Activated CD8-positive, alpha-beta T cell treated with anti-CD3 and anti-CD28 coated beads, Interleukin-2, amount 10 ng/mL, durations not matched to agents 7 days and 5 days (primary cell): ENCODE measurements at places on chromosomes 16 and 17. TPM values are rescaled to one million over a fixed set of nuclear protein-coding genes. Genes with fewer than 3 reads are reported as not detected.
A peak's percentile ranks its signal among the peaks of the same experiment; 100 is the strongest.

DNA sequence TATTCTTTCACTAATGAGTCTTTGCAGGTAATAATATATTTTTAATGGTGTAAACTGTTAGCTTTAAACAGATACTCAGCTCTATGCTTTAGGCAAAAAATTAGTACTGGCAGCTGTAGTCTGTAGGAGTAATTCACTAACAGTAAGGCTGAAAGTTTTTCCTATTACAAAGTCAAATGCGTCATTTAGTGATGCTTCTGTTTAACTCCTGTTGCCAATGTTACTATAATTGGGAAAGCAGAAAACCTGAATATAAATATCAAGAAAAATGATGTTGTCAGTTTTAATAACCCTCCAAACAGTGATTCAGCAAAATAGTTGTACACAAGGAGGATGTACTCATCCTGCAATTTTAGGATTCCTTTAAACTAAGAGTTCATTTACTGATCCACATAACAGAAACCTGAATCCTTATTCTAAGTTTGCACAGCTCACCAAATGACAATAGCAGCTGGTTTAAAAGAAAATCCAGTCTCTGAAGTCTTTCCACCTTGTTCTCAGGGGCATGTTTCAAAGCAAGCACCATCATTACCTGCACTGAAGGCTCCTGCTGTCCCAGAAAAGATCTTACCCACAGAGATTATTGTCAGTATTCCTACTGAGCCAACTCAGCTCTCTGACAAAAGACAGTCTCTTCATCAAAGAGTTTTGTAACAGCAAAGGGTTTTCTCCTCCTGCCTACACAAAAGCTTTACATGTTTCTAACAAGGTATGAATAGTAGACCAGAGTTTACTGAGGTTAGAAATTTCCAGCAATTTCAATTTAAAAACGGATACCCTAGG, 4.2 kb downstream of the CDR2 start:
- DNase-seq, result no peak

- DNase-seq, result no peak
Measured at GRCh38 chr16:53370827-53371226, 63.4 kb upstream of the RBL2 start.

The KCNJ18 gene
- not detected for total RNA-seq

The TMEM235 gene
- total RNA-seq, result not detected

- peak; percentile 63 for DNase-seq
Measured at GRCh38 chr17:35089586-35090296, 26.2 kb upstream of the RFFL start.

- DNase-seq, result no peak
Measured at GRCh38 chr17:50459756-50460155, 8.9 kb downstream of the CHAD start.

- DNase-seq, result no peak
Measured at GRCh38 chr17:38620551-38621277, 15.0 kb upstream of the SRCIN1 start.

- DNase-seq, result no peak
Measured at GRCh38 chr17:72184805-72185204, 64.0 kb downstream of the SOX9 start.

DNA sequence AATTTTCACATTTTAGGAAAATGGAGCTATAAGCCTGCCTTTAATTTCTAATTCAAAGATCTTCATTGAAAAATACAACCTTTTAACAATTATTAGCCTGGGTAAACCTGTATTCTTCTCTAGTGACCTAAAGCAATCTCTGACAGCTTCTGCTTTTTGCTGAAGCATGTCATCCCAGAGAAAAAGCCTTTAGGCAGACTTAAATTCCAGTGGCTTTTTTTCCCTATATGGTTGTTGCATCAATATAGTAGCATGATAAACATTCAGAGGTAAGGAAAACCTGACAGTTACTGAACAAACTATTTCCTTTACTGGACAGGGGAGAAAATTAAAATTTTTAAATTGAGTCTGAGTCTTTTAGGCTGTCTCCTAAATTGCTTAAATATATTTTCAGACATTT, 7.8 kb upstream of the EVI2A start:
- no peak for DNase-seq

GRCh38 chr17:17541640-17542001, 45.4 kb upstream of the RASD1 start:
- DNase-seq, result no peak

GRCh38 chr17:39962642-39963220, at the start of gene GSDMA:
TSS of gene GSDMA (plus strand) at chr17:39963004. CDS start at chr17:39965688, 2,684 bp downstream.
- DNase-seq, result no peak

The CALCOCO2 gene
- 167 TPM for total RNA-seq

GRCh38 chr17:78497115-78497540, 80.1 kb downstream of the DNAH17 start:
- DNase-seq, result peak; percentile 67

The CHP2 gene
- total RNA-seq, result not detected

The TAT gene
- total RNA-seq, result not detected

DNA sequence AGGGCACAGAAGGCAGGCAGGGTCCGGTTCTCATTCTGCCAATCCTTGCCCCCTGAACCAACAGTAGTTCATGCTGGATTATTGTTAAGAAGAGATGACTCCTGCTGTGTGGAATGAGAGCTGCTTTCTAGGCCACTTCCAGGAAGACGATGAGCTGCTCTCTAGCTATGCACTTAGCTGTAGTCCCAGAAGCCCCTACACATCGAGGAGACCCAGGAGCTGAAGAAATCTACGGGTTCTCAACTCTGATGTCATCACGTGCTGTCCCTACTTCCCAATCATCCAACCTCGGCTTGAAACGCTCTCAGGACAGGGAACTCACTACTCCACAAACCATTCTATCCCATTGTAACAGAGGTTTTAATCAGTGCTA, 29.0 kb upstream of the EMP2 start:
- DNase-seq, result no peak

GRCh38 chr17:18377437-18378204, at the start of gene EVPLL:
TSS of gene EVPLL (plus strand) at chr17:18377778. CDS start at chr17:18380938, 3,160 bp downstream.
- DNase-seq, result no peak

The NKD1 gene
- total RNA-seq, result 0.26 TPM

GRCh38 chr16:11639925-11640899, 28.0 kb upstream of the SNN start:
- no peak for DNase-seq

GRCh38 chr17:4594931-4595684, 10.8 kb downstream of the SMTNL2 start:
- peak; percentile 70 for DNase-seq

- DNase-seq, result no peak
Measured at GRCh38 chr16:72604375-72604774, 432.4 kb upstream of the PMFBP1 start.

DNA sequence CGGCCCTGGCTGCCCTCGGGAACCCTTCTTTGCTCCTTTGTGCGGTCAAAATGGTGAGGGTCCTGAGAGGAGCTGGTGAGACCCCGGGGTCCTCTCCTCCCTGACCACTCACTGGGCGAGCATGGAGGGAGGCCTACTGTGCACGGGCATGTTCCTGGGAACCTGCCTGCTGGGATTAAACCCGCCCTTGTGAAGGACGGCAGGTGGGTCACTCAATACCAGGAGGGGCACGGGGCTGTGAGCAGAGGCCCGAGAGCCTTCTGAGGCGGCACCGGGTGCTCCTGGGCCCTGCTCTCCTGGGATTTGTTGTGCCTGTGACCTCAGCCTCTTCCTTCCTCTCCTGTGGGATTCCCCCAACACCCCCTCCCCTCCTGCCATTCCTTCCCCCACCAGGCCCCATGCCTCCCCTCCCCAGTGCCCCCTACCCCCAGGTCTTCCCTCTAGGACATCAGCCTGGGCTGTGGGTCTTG, 19.7 kb downstream of the METRNL start:
- no peak for DNase-seq

The GINS2 gene
- 51.3 TPM for total RNA-seq

- DNase-seq, result no peak
Measured at GRCh38 chr16:12295395-12295794, 318.9 kb downstream of the SNX29 start.

GRCh38 chr17:9419932-9420453, 155.6 kb downstream of the STX8 start:
- no peak for DNase-seq

- peak; percentile 75 for DNase-seq
Measured at GRCh38 chr17:76145231-76146052, 4.4 kb upstream of the FOXJ1 start.

The BAIAP2 gene
- total RNA-seq, result 5.8 TPM

- DNase-seq, result no peak
Measured at GRCh38 chr16:84517366-84517765, 12.9 kb upstream of the MEAK7 start.

The ATP5PD gene
- 232 TPM for total RNA-seq

The KRT15 gene
- total RNA-seq, result not detected

The NOD2 gene
- 1.7 TPM for total RNA-seq

The XAF1 gene
- total RNA-seq, result 298 TPM

DNA sequence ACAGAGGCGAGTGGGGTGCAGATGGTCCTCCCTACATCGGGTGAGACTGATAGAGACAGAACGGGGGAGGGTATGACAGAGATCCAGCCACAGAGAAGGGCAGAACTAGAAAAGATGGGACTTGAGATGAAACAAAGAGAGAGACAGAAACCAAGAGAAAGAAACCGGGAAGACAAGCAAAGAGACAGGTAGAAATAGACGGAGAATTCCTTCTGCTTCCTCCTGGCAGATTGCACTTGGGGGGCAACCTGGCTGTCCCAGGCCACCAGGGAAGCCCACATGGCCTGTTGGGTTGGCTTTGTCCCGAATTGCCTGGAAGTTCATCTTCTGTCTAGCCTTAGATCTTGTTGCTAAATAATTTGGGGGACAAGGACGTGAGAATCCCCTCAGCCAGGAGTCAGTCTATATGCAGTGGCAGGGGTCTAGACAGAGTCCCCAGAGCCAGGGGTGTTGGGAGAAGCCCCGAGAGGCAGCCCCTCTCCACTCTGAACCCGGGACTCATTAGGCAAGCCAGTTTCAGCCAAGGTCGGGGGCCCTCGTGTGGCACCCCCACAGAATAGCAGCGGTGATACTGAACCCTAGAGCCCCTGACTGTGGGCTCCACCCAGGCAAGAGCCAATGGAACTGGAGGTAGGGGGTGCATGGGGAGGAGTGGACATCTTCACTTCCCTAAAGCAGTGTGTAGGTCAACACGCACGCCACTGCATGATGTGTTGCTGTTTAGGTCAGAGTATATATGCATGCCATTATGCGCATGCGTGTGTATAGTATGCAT, 627 bp upstream of the TSPOAP1 start:
- peak; percentile 90 for DNase-seq

The SLC5A2 gene
- not detected for total RNA-seq

The SLC47A1 gene
- total RNA-seq, result not detected

DNA sequence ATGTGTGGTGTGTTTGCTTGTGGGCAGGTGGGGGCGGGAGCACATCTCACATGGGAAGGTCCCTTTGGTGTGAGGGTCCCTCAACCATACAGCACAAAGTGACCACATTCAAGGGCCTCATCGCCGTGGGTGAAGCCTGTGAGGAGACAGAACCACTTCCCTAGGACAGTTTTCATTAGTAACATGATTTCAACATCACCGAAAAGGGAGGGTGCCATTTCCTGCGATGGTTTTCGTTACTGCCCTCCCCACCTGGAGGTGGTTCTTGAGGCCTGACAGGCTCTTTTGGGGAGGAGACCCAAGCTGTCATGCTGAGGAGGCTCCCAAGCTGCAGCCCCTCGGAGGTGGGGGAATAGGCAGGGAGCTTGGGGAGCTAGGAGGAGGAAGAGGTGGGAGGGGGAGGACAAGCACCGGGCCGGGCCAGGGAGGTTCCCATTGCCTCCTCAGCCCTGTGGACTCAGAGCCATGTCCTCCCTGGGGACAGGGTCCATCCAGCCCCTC, 9.5 kb downstream of the CD300LB start:
- no peak for DNase-seq

GRCh38 chr17:53588317-53588716, 234.4 kb upstream of the KIF2B start:
- DNase-seq, result no peak

GRCh38 chr17:8392274-8392673, 5.4 kb downstream of the RNF222 start:
- no peak for DNase-seq

- peak; percentile 88 for DNase-seq
Measured at GRCh38 chr16:27230562-27231001, 27.3 kb downstream of the KDM8 start.

The PLEKHH3 gene
- 1.2 TPM for total RNA-seq
